GM12891 (cell line): ENCODE measurements at places on chromosomes 6 and 20.

DNA sequence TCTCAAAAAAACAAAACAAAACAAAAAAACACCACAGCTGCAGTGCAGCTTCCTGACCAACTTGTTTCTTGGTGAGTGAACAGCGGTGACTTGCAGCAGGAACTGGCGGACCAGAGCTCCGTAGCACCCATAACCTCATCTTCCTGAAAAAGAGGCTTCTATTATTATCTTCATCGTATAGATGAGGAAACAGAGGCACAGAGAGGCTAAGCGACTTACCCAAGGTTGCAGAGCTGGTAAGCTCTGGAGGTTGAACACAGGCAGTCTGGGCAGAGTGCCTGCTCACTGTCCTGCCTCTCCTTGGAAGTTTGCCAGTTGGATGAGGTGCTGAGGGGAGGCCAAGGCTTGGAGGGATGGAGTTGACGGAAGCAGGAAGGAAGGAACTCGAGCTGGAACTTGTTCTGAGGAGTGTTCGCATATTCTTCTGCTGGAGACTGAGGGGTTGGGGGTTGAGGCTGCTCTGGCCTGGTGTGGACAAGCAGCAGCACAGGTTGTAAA lies 47.9 kb upstream of the CCDC167 start:
- DNase-seq: no peak

- DNase-seq: no peak
Observed at GRCh38 chr6:167996424-167997199, 859 bp upstream of the KIF25 start.

DNA sequence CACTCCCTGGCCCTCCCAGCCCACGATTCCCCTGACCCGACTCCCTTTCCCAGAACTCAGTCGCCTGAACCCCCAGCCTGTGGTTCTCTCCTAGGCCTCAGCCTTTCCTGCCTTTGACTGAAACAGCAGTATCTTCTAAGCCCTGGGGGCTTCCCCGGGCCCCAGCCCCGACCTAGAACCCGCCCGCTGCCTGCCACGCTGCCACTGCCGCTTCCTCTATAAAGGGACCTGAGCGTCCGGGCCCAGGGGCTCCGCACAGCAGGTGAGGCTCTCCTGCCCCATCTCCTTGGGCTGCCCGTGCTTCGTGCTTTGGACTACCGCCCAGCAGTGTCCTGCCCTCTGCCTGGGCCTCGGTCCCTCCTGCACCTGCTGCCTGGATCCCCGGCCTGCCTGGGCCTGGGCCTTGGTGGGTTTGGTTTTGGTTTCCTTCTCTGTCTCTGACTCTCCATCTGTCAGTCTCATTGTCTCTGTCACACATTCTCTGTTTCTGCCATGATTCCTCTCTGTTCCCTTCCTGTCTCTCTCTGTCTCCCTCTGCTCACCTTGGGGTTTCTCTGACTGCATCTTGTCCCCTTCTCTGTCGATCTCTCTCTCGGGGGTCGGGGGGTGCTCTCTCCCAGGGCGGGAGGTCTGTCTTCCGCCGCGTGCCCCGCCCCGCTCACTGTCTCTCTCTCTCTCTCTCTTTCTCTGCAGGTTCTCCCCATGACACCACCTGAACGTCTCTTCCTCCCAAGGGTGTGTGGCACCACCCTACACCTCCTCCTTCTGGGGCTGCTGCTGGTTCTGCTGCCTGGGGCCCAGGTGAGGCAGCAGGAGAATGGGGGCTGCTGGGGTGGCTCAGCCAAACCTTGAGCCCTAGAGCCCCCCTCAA lies at the start of gene LTA:
LTA (plus strand) TSS at position 249 of the 871 bp plus-strand sequence; CDS start at position 703, 454 bp downstream.
- no peak for DNase-seq

- no peak for DNase-seq
Observed at GRCh38 chr6:36978421-36979346, 7.3 kb downstream of the MTCH1 start.

DNA sequence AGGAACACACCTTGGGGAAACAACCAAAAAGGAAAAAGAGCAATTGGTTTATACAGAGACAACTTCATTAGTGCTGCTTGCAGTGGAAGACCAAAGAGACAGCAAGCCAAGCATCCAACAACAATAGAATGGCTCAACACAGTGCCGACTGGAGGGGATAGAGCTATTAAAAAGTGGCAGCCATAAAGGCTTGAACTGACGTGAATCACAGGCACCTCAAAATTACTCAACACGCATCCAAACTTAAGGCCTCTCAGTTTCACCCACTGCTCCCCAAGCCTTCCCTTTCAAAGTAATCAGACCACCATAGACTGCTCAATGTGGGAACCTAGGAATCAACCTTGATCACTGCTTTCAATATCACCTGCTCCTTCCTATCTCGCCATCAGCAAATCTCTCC lies 9.7 kb downstream of the TNFRSF21 start:
- no peak for DNase-seq

- no peak for DNase-seq
Observed at GRCh38 chr6:43897571-43898302, 127.7 kb downstream of the VEGFA start.

- no peak for DNase-seq
Observed at GRCh38 chr6:13544454-13545186, 29.8 kb upstream of the SIRT5 start.

DNA sequence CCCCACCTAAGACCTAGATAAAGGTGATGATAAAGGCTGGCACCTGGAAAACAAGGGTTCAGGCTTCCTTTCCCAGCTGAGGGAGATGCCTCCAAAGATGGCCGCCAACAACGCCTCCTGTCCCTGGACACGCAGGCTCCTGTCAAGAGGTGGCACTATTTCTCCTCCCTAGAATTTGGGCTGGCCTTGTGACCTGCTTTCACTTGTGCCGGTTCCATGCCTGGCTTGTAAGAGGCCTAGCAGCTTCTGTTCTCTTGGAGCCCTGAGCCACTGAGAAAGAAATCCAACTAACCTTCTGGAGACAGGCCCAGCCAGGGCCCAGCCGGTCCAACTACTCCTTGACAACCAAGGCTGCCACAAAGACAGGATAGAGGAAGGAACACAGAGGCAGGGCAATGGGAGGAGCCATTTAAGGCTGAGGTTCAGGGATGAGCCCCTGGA lies 60.2 kb upstream of the RALY start:
- peak; percentile 41 for DNase-seq

DNA sequence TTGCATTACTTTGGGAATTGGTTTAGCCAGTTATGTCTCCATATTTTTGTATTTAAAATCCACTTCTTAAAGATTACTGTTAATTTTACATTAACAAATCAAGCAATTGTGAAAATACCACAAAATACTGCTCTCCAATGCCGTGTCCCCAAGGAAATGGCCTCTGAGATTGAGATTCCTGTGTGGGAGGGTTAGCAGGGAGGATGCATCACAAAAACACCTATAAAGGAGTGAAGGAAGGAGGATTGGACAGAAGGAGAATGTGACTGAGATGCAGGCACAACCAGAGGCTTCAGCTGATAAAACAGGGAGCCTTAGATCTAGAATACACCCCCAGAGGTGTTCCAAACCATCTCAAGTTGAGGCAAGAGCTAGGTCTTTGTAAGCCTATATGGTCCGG lies 34.2 kb upstream of the NKAIN2 start:
- DNase-seq: no peak

DNA sequence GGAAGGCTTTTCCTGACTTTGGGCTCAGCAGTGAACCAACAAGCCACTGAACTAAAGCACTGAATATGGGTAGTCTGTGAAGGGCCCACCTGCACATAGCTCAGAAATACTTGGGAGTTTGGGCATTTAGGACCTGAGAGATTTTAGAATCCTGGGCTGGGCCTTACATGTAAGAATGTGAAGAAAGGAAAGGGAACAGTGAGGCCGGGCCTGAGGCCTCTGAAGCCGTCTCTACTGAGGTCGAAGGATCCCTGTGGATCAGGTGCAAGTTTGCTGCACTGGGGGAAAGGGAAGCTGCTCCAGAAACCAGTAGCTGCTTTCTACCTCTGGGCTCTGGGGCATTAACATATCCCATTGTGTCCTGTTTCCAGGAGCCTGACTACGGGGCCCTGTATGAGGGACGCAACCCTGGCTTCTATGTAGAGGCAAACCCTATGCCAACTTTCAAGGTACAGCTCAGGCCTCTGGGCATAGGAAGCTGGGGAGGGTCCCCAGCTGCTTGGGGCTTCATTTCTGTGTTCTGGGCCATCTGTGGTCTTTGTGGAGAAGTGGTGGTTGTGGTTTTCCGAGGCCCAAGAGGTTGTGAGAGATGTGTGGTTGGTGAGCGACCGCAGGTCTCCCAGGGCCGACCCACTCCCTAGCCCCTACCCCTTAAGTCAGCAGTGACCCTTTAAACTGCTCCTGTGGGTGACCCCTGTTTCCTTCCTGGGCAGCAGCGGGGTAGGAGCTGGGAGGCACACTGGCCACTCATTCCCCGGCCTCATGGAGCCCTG lies 30.3 kb downstream of the PLCG1 start:
- peak; percentile 35 for DNase-seq

- no peak for DNase-seq
Observed at GRCh38 chr6:105250533-105250932, 70.7 kb upstream of the POPDC3 start.

- DNase-seq: no peak
Observed at GRCh38 chr6:124795643-124796463, 166.4 kb upstream of the RNF217 start.

DNA sequence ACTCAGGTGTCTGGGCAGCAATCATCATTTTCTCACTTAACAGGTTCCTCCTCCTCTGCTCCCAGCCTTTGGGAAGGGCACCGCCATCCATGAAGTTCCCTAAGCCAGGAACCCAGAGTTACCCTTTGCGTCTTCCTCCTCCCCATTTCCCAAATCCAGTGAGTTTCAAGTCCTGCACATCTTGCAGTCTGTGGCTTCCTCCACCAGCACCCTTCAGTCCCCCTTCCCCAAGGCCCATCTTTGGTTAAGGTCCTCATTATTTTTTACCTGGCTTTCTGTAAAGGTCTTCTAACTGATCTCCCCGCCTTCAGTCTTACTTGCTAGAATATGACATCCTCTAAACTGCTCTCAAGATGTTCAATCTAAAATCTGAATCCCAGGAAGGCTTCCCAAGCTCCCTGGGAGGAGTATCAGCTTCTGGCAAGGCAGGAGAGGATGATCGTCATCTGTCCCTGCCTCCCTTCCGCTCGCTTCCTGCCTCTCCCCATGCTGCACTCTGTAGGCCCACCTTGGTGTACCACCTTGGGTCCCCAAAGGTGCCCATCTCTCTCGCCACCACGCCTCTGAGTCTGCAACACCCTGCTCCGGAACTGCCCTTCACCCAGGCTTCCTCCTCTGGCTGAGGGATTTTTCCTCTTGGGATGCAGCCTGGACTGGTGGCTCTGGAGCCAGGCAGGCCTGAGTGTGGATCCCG lies 11.4 kb upstream of the DUSP22 start:
- DNase-seq: no peak

GRCh38 chr6:107730683-107731314 lies 93.3 kb downstream of the SCML4 start:
- no peak for DNase-seq

DNA sequence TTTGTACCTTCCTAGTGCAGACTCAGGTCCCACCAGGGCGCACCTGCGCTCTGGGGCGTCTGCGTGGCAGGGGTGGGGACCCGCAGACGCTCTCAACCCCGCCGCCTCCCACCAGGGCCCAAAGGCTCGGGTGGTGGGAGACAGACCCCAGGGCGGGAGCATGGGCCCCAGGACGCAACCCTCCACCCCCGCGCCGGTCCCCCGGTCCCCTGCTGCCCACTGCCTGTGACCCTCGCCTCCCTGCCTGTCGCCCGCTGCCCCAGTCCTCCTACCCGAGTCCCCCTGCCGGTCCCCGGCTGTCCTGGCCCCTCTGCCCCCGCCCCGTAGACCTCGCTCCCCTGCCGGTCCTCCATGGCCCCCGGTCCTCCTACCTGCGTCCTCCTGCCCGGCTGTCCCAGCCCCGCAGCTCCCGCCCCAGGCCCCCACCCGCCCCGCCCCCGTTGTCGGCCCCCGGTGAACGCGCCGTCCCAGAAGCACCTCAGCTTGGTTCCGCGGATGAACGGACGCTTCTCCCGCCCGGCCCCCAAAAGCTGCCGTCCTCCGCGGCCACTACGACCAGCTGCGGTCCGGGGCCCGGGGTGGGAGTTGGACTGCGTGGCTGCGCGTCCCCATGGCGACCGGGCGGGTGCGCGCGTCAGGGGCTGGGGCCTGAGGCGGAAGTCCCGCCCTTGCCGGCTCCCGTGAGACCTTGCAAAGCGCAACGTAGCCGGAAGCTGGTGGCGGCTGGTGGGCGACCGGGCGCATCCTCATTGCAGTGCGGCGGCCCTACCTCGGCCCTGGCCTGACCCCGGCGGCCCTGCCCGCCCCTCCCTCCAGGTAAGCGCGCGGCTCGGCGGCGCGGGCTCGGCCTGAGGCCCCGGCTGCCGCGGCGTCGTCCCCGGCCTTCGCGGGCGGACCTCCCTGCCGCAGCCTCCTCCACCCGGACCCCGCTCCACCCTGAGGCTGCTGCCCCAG lies at the start of gene ARFGAP1:
ARFGAP1 (plus strand) TSS at position 709 of the 954 bp plus-strand sequence. CDS start 2,768 bp downstream, outside the sequence.
- peak; percentile 100 for DNase-seq

DNA sequence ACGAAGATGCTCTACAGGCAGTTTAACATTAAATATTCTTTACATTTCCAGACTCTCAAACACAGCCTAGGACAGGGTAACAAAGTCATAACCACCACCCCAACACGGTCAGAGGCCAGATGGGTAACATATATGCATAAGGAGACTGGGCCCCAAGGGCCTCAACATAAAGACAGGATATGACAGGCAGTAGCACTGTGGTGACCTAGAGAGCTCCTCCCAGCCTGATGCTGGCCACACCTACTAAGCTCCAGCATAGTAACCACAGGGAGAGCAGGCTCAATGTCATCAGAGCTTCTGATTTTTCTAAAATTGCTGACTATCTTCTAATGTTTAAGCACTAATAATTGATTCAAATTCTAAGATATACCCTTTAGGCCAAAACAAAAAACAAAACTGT lies 21.7 kb downstream of the SMLR1 start:
- DNase-seq: no peak

DNA sequence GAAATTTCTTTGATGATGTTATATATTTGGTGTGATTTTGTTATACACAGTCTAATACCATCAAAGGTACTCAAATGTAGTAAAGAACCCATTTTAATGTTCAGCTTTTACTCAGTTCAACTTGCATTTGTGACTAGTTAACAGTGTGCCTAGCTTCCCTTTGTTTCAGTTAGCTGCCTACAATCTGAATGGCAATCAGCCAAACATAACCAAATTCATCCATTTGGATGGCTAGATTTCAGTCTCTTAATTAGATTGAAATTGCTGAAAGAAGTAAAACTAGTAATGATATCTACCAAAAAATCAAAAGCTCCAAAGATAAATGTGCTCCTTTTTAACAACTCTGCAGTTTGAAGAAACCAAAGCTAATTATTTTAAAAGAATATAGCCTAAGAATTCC lies 6.9 kb downstream of the EPHA7 start:
- DNase-seq: no peak

GRCh38 chr6:110595112-110595511 lies 118.7 kb upstream of the SLC22A16 start:
- no peak for DNase-seq

DNA sequence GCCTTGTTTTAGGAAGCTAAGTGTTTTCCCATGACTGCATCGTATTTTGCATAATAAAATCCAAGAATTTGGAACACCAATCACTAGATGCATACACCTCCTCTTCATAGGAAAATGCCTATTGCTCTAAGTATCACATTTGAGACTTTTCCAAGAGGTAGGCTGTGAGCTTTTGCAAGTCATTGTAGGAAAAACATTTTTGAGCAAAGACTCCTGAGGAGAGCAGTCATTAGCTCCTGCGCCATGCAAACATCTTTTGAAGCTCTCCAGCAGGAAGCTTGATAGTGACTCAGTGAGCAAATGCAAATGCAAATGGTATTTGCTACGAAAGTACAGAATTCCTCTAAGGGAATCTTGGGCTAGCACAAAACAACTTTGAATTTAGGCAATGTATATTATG lies 750.4 kb downstream of the QKI start:
- DNase-seq: no peak

GRCh38 chr6:52877168-52877567 lies 32.3 kb downstream of the GSTA3 start:
- no peak for DNase-seq

GRCh38 chr20:53390770-53391169 lies 202.9 kb downstream of the ZNF217 start:
- no peak for DNase-seq
